ENCODE measurements at places on chromosomes 16 and 17. TPM values are rescaled to one million over a fixed set of nuclear protein-coding genes. Genes with fewer than 3 reads are reported as not detected.

Gene TMEM238L
- not detected for total RNA-seq

Gene TAT
- not detected for total RNA-seq

Gene ACSM2A
- total RNA-seq = not detected

Gene FOXC2
- 0.51 TPM for total RNA-seq

Gene HID1
- total RNA-seq = not detected

Gene EXOC3L1
- not detected for total RNA-seq

Gene KCNAB3
- total RNA-seq = 0.22 TPM

Gene MPV17L
- total RNA-seq = 2.8 TPM

Gene TPSAB1
- not detected for total RNA-seq

Gene RAP1GAP2
- total RNA-seq = 2.0 TPM

Gene HNF1B
- total RNA-seq = not detected

Gene ENPP7
- not detected for total RNA-seq

Gene FBXO39
- total RNA-seq = 1.1 TPM

All from GM23248 (cell line).